ENCODE measurements at places on chromosomes 5 and 9. TPM values are rescaled to one million over a fixed set of nuclear protein-coding genes. Genes with fewer than 3 reads are reported as not detected.

GRCh38 chr9:38681747-38682227 lies 38.1 kb downstream of the FAM240B start:
- H3K27me3 ChIP-seq, result no peaks in the 10 kb centered on the region
- H3K4me1 ChIP-seq, result peaks cover 17% of the 10 kb centered on the region
- peak overlapping the region; percentile 88 for H3K27ac ChIP-seq
- no peaks in the 10 kb centered on the region for H3K36me3 ChIP-seq

GRCh38 chr5:148949841-148950470 lies 112.9 kb downstream of the SH3TC2 start:
- no peak overlapping the region for H3K4me3 ChIP-seq
- no peaks in the 10 kb centered on the region for H3K36me3 ChIP-seq
- peaks cover 1% of the 10 kb centered on the region for H3K27me3 ChIP-seq
- DNase-seq, result peak; percentile 16

- no peaks in the 10 kb centered on the region for H3K4me1 ChIP-seq
- H3K4me3 ChIP-seq, result no peak overlapping the region
- no peaks in the 10 kb centered on the region for H3K27me3 ChIP-seq
- no peak for DNase-seq
Observed at GRCh38 chr5:43663916-43664315, 60.9 kb downstream of the NNT start.

- no peak overlapping the region for H3K27ac ChIP-seq
- no peak for DNase-seq
- no peak overlapping the region for H3K4me3 ChIP-seq
Observed at GRCh38 chr5:175383350-175383749, 60.6 kb downstream of the DRD1 start.

- no peaks in the 10 kb centered on the region for H3K4me1 ChIP-seq
- no peaks in the 10 kb centered on the region for H3K27me3 ChIP-seq
- no peak overlapping the region for H3K27ac ChIP-seq
- no peaks in the 10 kb centered on the region for H3K36me3 ChIP-seq
- no peak for DNase-seq
Observed at GRCh38 chr5:175689147-175689991, 31.5 kb downstream of the HRH2 start.

DNA sequence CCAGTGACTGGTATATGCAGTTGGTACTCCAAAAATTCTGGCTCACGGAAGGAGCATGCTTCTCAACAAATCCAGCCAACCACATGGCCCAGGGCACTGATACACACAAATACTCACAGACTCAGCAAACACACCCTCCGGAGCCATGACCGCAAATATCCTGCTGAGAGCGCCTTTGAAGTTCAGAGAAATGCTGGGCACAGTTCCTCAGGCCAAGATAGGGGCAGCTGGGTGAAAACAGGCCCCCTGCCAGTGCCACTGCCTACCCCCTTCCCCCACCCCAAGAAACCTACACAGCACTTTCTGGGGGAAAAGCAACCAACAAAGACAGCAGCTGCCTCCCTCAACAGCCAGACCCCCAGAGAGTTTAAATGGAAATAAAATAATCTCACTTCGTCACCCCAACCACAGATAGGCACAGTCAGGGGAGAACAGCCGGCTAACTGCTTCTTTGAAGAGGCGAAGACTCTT lies 120.0 kb downstream of the C5orf15 start:
- no peaks in the 10 kb centered on the region for H3K27me3 ChIP-seq
- no peaks in the 10 kb centered on the region for H3K4me1 ChIP-seq
- H3K36me3 ChIP-seq, result no peaks in the 10 kb centered on the region
- H3K4me3 ChIP-seq, result no peak overlapping the region

Gene GOLPH3
- polyA plus RNA-seq, result 122 TPM

Gene CD274
- polyA plus RNA-seq, result not detected

Gene ZDHHC11B
- 1.9 TPM for polyA plus RNA-seq

Gene TAF11L10
- not detected for polyA plus RNA-seq

Data from hepatocyte (in vitro differentiated cells).